ENCODE measurements at places on chromosomes 16 and 17. TPM values are rescaled to one million over a fixed set of nuclear protein-coding genes. Genes with fewer than 3 reads are reported as not detected.
A peak's percentile ranks its signal among the peaks of the same experiment; 100 is the strongest.

Gene CD300A
- total RNA-seq: not detected

Gene JPT1
- total RNA-seq: 260 TPM

Gene TOP2A
- 155 TPM for total RNA-seq

Gene C16orf96
- not detected for total RNA-seq

Gene ARHGDIG
- not detected for total RNA-seq

Gene FDXR
- total RNA-seq: 48.7 TPM

Gene KRTAP4-6
- not detected for total RNA-seq

Gene NPTX1
- total RNA-seq: 1.4 TPM

Gene APOBR
- not detected for total RNA-seq

GRCh38 chr16:50188619-50189136 is 35.6 kb downstream of the TENT4B start:
- no peak for DNase-seq

- peak; percentile 77 for DNase-seq
Measured at GRCh38 chr17:79045842-79046196, 21.9 kb downstream of the C1QTNF1 start.

GRCh38 chr16:89700649-89701424 is 668 bp downstream of the SPATA2L start:
- DNase-seq: no peak

DNA sequence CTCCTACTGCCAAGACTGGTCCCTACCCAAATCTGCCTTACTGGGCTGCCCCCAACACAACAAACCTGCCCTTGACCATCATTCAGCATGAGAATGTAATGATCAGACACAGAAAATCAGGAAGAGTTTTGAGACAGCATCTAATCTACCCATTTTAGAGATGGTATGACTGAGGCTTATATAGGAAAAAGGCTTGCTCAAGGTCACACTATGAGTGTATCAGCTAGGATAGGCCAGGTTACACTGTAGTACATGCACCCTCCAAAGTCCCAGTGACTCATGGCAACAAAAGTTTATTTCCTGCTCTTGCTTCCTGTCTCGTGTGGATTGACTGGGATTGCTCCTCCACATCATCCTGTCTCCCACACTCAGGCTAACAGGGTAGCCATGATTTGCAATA is 27.9 kb downstream of the NLRC5 start:
- DNase-seq: peak; percentile 86

GRCh38 chr16:50229149-50229726 is 37.1 kb upstream of the ADCY7 start:
- no peak for DNase-seq

DNA sequence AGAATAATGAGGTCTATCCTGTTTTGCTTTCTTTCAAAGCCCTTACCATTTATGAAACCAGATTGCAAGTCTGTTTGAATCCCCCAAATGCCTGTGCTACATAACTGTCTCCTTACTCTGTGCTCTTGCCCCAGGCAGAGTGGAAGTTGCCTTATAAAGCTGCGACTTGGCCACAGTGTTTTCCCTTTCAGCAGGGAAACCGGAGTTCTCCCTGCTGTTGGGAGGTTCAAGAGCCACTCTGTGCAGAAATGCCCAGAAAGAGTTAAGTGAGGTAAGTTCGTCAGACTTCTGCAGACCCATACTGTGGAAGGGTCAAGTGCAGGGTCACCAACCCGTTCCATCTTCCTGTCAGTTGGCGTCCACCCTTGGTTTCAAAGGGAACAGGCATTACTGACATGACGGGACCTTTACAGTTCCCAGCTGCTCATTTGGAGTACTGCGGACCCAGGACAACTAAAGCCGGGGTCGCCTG is 508.9 kb downstream of the WWOX start:
- no peak for DNase-seq

- DNase-seq: no peak
Measured at GRCh38 chr17:29146369-29146972, 33.7 kb downstream of the MYO18A start.

GRCh38 chr16:14485121-14485551 is 144.9 kb downstream of the PARN start:
- DNase-seq: no peak

DNA sequence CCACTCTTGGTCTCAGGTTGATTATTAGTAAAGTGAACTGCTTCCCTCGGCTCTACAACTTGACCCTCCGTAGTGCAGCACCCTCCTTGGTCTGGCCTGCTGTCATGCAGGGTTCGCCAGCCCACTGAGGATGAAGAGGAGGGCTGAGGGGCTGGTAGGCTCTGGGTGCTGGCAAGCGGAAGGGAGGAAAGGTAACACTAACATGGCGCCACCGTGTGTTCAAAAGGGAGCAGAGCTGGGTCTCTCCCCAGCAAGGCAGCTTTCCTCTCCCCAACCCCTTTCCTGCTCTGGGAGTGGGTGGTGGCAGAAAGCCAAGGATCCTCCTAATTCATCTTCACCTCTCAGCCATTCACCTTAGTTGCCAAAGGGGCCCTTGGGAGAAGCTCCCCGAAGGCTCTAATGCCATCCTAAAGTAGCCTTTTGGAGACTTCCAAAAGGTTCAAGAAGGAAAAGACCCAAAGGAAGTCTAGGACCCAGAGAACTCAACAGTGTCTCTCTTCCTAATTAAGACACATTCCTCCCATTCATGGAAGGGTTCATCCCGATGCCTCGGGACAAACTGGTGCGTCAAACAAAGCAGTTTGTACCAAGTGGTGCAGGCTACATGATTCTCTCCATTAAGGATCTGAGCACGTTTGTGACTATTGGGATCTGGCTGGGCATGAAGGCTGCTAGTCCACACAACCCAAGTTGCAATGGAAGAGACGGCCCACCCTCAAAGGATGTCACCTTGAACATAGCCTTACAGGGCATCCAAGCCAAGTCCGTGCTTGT is 90.8 kb upstream of the TOB1 start:
- peak; percentile 51 for DNase-seq

DNA sequence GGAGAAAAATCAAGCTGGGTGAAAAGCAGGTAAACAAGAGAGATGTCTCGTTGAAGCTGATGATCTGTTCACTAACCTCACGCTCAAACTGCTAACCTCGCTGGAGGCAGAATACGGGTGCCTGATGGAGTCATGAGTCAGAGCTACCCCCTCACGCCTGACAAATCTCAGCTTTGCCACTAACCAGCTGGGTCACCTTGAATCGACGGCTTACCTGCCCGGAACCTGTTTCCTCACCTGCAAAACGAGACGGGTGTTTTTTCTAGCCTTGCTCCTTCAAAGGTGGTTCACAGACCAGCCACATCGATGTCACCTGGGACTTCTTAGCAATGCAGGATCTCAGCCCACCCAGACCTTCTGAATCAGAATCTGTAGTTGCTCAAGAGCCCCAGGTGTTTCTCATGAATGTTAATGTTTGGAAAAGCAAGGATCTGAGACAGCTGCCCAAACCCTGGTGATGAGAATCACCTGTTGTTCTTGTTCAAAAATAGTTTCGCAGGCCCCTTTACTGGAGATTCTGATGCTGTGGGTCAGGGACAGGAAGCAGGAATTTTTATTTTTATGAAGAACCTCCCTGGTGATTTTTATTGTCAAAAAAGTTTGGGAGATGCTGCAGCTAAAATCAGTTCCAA is 56.9 kb downstream of the MARCHF10 start:
- no peak for DNase-seq

DNA sequence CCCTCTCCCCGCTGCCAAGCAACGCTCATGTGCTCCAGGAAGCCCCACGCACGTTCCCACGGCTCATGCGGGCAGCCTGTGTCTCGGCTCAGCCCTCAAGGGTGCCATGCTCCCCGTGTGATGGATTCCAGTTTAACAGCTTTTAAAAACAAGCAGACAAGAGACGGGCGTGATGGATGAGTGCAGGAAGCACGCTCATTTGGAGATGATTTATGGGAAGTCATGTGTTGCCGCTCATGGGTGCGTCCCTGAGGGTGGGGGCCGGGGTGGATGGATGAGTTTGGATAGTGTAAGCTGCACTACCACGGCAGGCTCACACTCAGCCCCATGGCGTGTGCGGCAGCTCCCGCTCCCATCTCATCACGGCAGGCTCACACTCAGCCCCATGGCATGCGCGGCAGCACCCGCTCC is 132.8 kb downstream of the RBFOX3 start:
- DNase-seq: no peak

GRCh38 chr17:74123866-74124444 is 79.5 kb upstream of the RPL38 start:
- no peak for DNase-seq

GRCh38 chr17:7241090-7241733 is 1.0 kb downstream of the GABARAP start:
- DNase-seq: no peak

- DNase-seq: peak; percentile 24
Measured at GRCh38 chr16:84700446-84701300, 873 bp downstream of the USP10 start.

DNA sequence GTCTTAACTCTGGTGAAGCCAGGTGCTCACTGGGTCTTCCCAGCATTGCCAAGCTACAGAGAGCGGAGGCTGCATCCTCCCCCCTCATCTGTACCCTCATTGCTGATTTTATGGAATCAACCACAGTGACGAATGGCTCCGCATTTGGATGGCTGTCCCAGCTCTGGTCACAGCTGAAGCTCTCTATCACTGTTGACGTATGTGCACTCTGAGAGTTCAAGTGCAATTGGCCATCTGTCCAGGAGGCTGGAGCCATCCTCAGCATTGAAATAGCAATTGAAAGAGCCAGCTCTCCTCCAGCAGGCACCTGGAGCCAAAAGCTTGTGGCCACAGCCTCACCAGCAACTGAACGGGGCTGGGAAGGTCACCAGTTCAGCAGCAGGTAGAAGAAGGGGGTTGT is 494.1 kb downstream of the TMEM114 start:
- no peak for DNase-seq

Data from HT1080 (cell line).